Subcutaneous adipose tissue (tissue), 4 donors: ENCODE measurements at places on chromosomes 12 and 14. TPM values are rescaled to one million over a fixed set of nuclear protein-coding genes. Genes with fewer than 3 reads are reported as not detected.

CLEC4D gene
- 1.3 TPM for total RNA-seq

RNF212B gene
- not detected for total RNA-seq

CDKL1 gene
- 37.0 TPM for total RNA-seq

TMEM253 gene
- total RNA-seq = not detected

C12orf54 gene
- not detected for total RNA-seq

GALNT9 gene
- not detected for total RNA-seq

EPYC gene
- not detected for total RNA-seq

STYK1 gene
- not detected for total RNA-seq

PPP1R36 gene
- total RNA-seq = 2.3 TPM

MYO1H gene
- total RNA-seq = not detected

FZD10 gene
- 0.17 TPM for total RNA-seq

RPGRIP1 gene
- total RNA-seq = 0.68 TPM

CMKLR1 gene
- total RNA-seq = 28.8 TPM

SERPINA12 gene
- total RNA-seq = not detected
